Esophagus muscularis mucosa (tissue), 4 donors: ENCODE measurements at places on chromosomes 12 and 14.

DNA sequence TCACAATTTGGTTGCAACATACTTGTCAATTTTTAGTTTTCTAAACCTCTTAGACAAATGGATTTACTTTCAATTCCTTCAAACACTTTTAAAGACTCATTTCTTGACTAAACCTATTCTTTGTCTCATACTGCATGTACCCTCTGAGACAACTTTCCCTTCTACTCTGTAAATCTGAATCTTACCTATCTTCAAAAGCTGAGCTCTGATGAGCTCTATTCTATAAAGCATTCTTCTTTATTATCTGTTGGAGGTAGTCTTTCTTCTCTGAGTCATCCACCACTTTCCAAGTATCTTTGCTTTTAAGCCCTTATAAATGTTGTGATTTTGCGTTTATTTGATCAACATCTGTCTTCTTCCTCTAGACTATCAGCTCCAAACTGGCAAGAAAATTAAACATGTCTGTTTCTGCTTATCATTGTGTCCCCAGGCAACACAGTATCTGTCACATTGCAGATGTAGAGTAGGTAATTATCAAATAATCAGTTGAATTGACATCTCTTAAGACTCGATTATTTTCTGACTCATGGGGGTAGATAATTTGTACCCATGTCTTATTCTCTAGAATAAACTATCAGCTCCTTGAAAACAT lies 265.6 kb upstream of the FAR2 start:
- DNase-seq = no peak

GRCh38 chr12:114903083-114903691 lies 219.2 kb upstream of the TBX3 start:
- no peak for DNase-seq

GRCh38 chr12:119068129-119068856 lies 87.0 kb downstream of the SRRM4 start:
- DNase-seq = no peak

DNA sequence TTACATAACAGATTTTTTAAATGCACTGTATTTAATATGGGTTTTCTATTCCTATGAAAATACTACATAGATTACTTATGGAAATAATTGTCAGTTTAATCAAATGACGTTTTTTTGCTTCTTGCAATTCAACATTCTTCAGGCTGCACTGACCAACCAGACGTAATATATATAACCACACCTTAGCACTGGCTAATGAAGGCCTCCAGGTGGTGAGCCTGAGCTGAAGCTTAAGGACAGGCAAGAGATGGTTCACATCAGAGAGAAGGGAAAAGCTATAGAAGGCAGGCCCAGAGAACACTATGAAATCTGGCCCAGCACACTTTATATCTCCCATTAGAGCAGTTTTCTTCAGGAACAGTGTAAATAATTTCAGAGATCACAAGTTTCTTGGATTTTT lies 2.8 kb upstream of the MDGA2 start:
- no peak for DNase-seq

- DNase-seq = no peak
These were observed 37.1 kb upstream of the PELI2 start for GRCh38 chr14:56081139-56081538.

- no peak for DNase-seq
These were observed 208.9 kb downstream of the SYNE2 start for GRCh38 chr14:64061706-64062105.

DNA sequence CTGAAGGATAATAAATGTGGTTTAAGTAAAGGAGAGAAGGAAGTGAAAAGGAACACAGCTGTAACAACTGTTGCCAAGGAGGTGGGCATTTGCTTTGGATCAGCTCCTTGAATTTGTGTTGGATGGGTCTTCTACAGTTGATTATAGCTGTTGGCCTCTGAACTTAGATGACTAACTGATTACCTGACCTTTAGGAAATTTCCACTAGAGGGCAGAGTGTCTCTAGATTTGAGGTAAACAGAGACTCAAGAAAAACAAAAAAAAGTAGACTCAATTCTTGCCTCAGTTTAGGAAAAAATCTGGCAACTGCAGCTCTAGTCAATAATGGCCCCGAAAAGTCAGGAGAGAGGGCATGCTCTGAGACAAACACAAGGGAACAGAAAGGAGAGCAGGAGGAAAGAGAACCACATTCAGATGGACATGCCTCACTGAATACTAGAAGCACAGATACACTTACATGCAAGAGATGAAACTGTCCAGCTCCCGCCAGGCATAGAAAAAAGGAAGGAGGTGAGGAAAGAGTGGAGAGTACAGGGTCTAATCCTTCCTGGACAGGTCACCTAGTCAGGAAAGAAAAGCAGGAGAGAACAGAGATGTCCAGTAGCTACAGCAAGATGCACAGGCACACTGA lies 20.6 kb downstream of the COX14 start:
- no peak for DNase-seq

- DNase-seq = no peak
These were observed 143.5 kb downstream of the PAX9 start for GRCh38 chr14:36805131-36805559.

- DNase-seq = no peak
These were observed 6.9 kb downstream of the ANAPC5 start for GRCh38 chr12:121345151-121345815.

- peak; percentile 82 for DNase-seq
These were observed 60.2 kb downstream of the RFX4 start for GRCh38 chr12:106643000-106643399.

DNA sequence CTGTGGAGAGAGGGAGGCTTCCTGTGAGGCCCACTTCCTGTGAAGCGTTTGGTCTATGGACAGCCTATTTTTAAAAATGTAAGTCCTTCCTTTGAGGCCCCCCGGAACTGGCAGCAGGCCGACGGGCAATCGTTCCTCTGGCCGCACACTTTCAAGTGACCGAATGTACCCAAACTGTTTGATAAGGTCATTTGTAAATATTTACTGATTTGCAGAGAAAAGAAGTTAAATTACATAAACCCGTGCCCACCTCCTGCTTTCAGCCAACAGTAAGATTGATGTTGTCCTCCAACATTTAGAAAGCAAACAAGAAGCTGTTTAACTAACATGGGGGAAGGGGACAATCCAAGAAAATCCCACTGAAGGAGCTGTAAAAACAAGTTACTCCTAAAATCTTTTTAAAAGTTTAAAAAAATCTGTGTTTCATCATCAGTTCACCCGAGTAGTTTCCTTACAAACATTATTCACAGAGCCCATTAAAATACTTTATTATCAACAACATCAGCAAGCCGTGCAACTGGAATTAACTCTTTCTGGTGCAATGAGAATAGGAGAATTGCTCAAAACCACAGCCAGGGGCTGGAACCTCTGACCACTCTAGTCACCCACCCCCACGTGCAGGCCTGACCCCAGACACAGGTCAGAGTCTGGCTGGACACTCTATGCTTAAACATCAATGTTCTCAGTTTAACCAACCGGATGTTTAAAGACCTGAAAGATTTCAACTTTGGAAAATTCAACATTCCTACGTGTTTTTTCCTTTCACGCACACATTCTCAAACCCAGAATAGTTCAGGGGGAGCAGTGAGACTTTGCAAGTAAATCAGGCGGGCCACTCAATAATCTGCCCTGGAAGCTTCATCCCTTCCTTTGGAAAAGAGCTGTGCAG lies 65.3 kb downstream of the FOXN3 start:
- DNase-seq = peak; percentile 89

DNA sequence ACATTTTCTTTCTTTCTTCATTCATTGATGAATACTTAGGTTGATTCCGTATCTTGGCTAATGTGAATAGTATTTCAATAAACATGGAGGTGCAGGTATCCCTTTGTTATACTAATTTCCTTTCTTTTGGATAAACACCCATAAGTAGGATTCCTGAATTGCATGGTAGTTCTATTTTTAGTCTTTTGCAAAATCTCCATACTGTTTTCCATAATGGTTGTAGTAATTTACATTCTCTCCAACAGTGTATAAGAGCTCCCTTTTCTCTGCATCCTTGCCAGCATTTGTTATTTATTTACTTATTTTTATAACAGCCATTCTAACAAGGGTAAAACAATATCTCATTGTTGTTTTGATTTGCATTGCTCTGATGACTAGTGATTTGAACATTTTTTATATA lies 36.6 kb downstream of the PIK3C2G start:
- DNase-seq = no peak

DNA sequence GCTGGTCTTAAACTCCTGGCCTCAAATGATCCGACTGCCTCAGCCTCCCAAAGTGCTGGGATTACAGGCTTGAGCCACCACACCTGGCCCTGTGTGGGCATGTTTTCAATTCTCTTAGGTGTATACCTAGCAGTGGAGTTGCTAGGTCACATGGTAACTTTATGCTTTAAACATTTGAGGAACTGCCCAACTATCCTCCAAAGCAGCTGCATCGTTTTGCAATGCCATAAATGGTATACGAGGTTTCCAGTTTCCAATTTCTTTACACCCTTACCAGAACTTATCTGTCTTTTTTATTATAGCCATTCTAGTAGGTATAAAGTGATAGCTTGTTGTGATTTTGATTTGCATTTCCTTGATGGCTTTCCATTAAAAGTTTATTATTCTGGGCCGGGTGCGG lies 25.1 kb downstream of the RBMS2 start:
- DNase-seq = no peak

DNA sequence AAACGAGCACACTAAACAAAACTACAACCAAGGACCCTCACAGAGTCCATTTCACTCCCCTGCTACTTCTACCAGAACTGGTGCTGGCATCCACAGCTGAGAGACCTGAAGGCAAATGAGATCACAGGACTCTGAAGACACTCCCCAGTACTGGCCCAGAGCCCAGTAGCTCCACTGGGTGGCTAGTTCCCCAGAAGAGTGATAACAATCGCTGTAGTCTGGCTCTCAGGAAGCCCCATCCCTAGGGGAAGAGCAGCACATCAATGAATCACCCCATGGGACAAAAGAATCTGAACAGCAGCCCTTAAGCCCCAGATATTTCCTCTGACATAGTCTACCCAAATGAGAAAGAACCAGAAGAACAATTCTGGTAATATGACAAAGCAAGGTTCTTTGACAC lies 190.7 kb upstream of the BMP4 start:
- no peak for DNase-seq

- DNase-seq = no peak
These were observed 23.8 kb downstream of the ZFYVE21 start for GRCh38 chr14:103739466-103739792.

GRCh38 chr12:26275313-26276131 lies 80.1 kb downstream of the SSPN start:
- DNase-seq = no peak

DNA sequence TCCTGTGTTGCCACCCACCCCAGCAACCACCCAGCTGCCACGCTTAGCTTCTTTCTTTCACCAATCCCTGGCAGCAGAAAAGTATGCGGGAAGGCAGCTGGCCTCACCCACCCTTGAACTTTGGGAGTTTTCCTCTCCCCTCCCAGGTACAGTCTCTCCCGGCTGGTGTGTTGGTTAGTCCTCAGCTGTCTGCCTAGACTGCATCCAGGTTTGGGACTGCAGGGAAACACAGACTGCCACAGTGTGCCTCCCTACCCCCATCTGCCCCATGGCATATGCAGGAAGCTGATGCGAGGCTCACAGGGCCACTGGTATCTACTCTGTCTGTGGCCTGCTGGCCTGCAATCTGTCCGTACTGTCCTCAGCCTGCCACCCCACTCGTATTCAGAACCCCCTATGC lies 2.1 kb downstream of the CD9 start:
- no peak for DNase-seq

GRCh38 chr14:31867570-31867969 lies 209.5 kb upstream of the ARHGAP5 start:
- DNase-seq = no peak

DNA sequence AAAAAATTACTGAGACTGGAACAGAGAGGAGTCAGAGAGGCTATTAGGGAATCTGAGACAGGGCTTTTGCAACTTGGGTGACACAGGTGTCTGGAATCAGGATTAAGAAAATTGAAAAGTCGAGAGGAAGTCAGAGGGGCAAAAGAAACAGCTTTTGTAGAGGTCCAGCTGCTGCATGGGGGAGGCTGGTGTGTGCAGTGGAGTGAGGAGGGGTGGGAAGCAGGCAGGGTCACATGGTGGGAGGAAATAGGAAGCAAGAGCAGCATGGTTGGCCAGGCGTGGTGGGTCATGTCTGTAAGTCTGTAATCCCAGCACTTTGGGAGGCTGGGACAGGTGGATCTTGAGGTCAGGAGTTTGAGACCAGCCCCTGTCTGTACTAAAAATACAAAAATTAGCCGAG lies 69.7 kb upstream of the VRK1 start:
- DNase-seq = no peak

- no peak for DNase-seq
These were observed 19.4 kb downstream of the ZFYVE21 start for GRCh38 chr14:103735022-103735421.

DNA sequence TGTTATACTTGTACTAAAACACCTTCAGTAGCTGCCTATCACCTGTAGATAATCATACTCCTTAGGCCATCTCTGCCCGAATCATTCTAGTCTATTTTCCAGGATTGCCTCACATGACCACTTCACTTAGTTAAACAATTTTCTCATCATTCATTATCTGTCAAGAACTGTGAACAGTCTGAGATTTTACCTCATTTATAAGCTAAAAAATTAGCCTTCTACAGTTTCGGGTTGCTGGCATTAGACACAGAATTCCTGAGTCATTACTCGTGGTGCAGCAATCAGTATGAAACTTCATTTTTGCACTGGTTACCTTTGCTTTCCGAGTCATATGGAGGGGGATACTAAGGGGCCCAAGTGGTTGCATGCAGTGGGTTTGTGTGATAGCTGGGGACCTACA lies 57.6 kb upstream of the OTOGL start:
- no peak for DNase-seq

DNA sequence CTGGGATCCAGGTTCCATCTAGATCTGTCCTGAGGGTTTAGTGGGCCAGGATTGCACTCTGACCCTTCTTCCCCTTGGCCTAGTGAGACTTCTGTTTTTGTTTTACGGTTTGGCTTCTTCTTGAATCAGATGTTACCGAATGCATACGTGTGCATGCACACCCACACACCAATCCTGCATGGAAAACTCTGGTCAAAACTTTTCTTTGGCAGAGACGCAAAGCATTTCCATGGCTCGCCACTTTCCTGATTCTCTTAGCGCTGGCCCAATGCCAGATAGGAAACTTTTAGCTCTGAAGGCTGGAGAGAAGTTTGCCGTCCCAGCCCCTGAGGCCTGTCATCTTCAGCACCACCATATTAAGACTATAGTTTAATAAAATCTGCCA lies 67.4 kb upstream of the ACTN1 start:
- no peak for DNase-seq

DNA sequence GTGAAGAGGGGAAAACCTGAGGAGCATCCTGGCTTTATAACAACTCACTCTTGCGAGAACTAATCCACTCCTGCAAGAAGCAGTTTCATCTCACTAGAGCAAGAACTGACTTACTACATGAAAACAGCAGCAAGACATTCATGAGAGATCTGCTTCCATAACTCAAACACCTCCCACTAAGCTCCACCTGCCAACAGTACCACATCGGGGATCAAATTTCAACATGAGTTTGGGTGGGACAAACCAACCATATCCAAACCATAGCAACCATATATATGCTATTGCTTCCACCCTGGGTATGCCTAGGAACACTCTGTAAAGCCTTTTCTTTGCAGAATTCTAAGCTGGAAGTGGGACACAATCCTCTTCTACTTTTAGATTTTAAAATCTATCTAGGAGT lies 13.9 kb upstream of the AVPR1A start:
- DNase-seq = no peak

- no peak for DNase-seq
These were observed 64.1 kb downstream of the NELL2 start for GRCh38 chr12:44812062-44812461.

GRCh38 chr12:98948343-98948949 lies 303.4 kb downstream of the APAF1 start:
- no peak for DNase-seq
